Fibroblast of skin of right biceps (primary cell): ENCODE measurements at places on chromosomes 2 and 18.

DNA sequence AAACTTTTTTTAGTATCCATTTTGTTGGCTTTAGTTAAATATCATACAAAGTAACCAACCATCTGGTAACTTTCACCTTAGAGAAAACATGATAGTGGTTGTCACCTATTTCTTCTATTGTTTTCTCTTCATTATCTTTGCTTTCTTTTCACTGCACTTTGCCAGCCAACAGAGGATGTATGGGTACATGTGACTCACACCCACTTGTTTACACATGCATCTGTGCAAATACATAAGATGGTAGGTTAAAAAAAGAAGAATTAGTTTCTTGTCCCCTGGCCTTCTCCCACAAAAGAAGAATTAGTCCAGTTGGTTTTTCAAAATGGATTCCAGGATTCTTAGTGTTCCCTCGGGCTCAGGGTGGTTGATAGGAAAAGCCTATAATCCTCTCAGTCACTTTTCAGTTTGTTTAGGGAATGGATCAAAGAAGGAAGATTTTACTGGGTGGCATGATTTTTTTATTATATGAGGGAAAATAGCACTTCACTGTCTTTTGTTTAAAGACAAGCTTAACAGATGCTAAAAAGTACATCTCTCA, 46.6 kb downstream of the CDK15 start:
- DNase-seq: no peak

DNA sequence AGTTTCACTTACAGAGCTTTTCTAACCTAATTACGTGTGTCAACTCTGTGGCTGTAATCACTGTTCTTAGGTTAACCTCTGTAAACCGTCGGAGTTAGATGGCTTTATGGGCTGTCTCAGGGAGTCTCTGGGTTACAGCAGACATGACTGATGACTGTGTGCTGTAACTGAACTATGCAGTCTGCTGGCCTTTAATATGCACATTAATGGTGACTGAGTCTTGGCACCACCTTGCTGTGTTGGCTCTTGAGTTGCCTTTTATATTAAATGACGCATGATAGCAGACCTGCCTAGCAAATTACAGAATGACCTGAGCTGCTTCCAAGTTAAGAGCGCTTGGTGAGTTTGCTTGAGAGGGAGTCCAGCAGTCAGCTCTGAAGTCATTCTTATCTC, 90.1 kb downstream of the ACKR3 start:
- peak; percentile 82 for DNase-seq

DNA sequence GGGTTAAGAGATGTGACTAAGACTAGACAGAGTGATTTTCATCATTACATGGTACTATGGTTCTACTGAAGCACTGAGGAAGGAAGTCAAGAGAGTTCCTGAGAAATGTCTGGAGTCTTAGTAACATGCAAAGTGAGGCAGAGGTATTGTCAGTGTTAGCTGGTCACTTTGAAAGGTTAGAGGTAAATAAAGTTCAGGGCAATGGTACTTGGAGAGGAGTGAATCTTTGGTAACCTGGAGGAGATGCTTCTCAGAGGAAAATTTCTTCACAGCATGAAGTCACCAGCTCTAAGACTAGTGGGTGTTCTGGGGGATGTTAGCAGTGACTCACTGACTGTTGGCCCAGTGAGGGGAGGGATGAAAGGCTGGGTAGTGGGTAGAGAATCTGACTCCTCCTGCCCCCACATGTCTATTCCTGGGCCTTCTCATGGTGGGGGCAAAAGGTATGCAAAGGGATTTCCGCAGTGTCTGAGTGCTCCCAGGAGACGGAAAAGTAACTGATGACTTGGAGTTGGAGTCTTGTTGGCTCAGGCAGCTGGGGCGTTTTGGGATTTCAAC, 23.3 kb upstream of the IL1RN start:
- DNase-seq: peak; percentile 71

DNA sequence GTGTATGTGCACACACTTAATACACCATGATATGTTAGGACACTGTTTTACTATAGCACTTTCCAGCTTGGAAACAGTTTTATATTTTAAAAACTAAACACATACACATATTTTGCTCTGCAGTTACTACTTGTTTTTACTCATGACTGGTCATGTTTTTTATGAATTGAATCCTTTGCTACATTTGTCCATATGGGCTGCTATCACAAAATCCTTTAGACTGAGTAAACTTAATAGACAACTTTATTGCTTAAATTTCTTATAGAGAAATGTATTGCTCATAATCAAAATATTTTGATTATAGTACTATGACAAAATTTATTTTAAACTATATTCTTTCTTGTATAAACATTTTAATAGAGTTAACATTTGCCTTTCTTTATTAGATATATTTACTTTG, 314.8 kb downstream of the RBM43 start:
- no peak for DNase-seq

DNA sequence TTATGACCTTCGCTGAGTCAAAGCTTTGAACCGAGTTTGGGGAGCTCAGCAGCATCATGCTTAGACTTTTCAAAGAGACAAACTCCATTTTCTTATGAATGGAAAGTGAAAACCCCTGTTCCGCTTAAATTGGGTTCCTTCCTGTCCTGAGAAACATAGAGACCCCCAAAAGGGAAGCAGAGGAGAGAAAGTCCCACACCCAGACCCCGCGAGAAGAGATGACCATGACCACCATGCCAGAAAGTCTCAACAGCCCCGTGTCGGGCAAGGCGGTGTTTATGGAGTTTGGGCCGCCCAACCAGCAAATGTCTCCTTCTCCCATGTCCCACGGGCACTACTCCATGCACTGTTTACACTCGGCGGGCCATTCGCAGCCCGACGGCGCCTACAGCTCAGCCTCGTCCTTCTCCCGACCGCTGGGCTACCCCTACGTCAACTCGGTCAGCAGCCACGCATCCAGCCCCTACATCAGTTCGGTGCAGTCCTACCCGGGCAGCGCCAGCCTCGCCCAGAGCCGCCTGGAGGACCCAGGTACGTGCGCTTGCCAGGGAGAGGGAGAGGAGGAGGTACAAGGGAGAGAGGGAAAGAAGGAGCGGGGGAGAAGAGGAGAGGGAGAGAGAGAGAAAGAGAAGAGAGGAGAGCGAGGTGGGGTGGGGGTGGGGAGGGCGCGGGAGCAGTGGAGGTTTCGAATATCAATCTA, at the start of gene DLX1:
TSS of gene DLX1 (plus strand) at position 48 of the 700 bp plus-strand sequence. CDS start at position 219, 171 bp downstream.
- DNase-seq: no peak

GRCh38 chr2:66566726-66567399, 131.9 kb downstream of the MEIS1 start:
- no peak for DNase-seq

- DNase-seq: no peak
These were observed 15.2 kb downstream of the GALNT3 start for GRCh38 chr2:165778653-165779451.

- no peak for DNase-seq
These were observed 223.6 kb downstream of the ALPK2 start for GRCh38 chr18:58405107-58405898.

- DNase-seq: no peak
These were observed 46.3 kb upstream of the SEMA4C start for GRCh38 chr2:96916156-96916630.

- no peak for DNase-seq
These were observed 766.5 kb downstream of the RNF144A start for GRCh38 chr2:7683708-7684107.

DNA sequence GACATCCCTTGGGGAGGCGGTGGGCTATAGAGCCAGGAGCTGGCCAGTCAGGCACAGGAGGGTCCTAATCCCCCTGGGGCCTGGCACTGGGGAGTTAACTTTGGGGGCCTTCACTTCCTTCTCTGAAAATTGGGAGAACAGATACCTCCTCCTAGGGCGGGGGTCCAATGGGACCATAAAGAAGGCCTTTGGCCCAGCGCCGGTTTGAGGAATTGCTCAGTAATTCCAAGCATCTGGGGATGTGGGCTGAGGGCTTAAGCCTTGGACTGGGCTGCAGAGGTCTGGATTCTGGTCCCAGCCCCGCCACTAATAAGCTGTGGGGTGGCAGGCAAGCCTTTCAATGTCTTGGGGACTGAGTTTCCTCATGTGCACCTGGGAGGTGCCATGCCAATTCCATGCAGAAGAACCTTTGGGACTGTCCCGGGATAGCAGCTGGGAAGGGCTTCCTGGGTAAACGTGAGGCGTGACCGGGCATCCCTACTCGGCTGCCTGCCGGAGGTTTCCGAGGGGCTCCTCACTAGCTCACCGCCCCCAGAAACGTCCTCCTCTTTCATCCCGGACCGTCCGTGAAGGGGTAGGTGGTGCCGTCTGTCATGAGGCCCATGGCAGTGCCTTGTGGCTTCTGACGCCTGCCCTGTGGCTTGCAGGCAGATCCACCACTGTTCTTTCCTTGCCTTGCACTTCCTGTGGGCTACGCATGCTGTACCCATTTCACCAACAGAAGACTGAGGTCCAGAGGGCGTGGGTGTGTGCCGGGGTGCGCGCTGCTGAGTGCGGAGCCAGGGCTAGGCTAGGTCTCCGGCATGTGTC, 67.4 kb upstream of the HPCAL1 start:
- DNase-seq: no peak

GRCh38 chr2:197890168-197890567, 85.8 kb downstream of the PLCL1 start:
- DNase-seq: no peak

GRCh38 chr2:121771976-121772742, 16.7 kb downstream of the TSN start:
- DNase-seq: no peak

GRCh38 chr2:43774617-43775016, 778 bp downstream of the DYNC2LI1 start:
- DNase-seq: no peak

- no peak for DNase-seq
These were observed 159.3 kb downstream of the CYRIA start for GRCh38 chr2:16506366-16506765.

DNA sequence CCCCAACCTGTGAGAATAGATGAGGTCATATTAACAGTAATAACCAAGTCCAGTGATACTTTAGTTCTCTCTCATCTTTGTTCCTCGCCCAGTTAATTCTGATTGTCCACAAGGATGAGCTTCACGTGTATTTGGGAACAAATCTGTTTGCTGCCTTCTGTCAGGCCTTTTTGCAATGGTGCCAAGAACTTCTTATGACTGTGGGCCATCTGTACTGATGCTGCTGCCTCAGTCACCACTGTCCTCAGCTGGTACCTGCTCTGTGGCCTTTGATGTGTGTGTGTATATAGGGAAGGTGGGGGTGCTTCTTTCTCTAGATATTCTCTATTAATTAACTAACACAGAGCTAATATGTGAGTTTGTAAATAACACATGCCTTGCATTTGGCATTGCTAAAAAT, 392.9 kb downstream of the TGIF1 start:
- no peak for DNase-seq

- no peak for DNase-seq
These were observed 158.3 kb upstream of the DTNA start for GRCh38 chr18:34551824-34552223.

DNA sequence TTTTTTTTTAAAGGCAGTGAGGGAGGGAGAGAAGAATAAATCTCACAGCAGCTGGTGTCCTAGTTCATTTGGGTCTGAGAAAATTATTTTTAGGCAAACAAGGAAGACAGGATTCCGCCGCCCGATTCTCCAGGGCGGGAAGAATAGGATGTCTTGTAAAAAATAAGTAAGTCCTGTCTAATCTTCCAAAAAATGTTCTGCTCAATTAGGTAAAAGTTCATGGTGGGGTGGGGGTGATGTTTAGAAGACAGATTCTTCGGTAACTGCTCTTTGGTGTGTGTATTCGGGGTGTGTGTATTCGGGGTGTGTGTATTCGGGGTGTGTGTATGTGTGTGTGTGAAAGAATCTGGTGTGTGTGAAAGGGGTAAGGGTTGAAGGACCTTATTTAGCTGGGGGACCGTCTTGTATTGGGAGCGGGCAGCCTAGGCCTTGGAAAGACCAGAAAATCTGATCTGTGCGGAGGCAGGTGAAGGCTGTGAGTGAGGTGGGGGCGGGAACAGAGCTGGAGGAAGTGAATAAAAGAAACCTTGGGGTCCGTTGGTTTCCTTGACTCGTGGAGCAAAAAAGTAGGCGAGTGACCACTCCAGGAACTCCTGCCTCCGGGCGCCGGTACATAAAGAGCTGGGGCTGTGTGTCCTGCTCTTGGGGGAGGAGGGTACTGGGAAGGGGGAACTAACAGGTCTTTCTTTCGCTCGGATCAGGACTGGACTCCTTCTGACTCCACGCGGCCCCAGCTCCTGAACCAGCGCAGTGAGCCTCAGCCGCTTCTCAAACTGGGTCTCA, 4.4 kb upstream of the PAX3 start:
- DNase-seq: no peak
